ENCODE measurements at places on chromosomes 1 and 21.
A peak's percentile ranks its signal among the peaks of the same experiment; 100 is the strongest.

GRCh38 chr1:119186471-119186870 is 46.0 kb upstream of the WARS2 start:
- no peak for DNase-seq

- no peak for DNase-seq
Measured at GRCh38 chr1:33572387-33572786, 99.9 kb downstream of the ZSCAN20 start.

GRCh38 chr1:38360807-38361206 is 314.2 kb upstream of the POU3F1 start:
- DNase-seq, result no peak

GRCh38 chr21:14864211-14865021 is 200.4 kb downstream of the NRIP1 start:
- no peak for DNase-seq

DNA sequence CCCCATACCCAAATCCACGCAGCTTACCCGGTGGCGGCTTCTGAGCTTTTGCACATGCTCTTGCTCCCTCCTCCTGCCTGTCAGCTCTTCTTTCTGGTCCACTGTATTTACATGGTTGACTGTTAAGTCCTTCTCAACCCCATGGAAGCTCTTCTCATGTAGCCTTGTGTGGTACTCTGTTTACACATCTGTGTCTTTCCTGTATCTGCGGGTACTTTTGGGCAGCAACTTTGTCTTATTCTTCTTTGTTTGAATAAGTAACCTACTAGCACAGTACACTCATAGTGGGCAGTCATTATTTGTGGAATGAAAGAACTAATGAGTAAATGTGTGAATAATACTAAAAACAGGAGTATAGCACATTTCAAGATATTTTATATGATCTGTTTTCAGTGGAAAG is 88.5 kb upstream of the GPR88 start:
- DNase-seq, result no peak

GRCh38 chr1:224852901-224853568 is 76.4 kb upstream of the DNAH14 start:
- DNase-seq, result peak; percentile 35

DNA sequence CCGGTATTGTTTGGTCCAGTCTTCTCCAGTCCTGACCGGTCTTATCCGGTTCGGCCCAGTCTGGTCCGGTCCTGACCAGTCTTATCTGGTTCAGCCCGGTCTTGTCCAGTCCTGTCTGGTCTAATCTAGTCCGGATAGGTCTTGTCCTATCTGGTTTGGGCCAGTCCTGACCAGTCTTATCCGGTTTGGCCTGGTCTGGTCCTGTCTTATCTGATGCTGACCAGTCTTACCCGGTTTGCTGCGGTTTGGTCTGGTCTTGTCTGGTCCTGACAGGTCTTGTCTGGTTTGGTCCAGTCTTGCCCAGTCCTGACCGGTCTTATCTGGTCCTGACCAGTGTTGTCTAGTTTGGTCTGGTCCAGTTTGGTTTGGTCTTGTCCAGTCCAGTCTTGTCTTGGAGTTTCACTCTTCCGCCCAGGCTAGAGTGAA is 30.1 kb downstream of the DHX9 start:
- no peak for DNase-seq

GRCh38 chr1:23799570-23800399 is 769 bp downstream of the GALE start:
- peak; percentile 43 for DNase-seq

GRCh38 chr1:208892147-208892546 is 648.0 kb upstream of the PLXNA2 start:
- DNase-seq, result no peak

DNA sequence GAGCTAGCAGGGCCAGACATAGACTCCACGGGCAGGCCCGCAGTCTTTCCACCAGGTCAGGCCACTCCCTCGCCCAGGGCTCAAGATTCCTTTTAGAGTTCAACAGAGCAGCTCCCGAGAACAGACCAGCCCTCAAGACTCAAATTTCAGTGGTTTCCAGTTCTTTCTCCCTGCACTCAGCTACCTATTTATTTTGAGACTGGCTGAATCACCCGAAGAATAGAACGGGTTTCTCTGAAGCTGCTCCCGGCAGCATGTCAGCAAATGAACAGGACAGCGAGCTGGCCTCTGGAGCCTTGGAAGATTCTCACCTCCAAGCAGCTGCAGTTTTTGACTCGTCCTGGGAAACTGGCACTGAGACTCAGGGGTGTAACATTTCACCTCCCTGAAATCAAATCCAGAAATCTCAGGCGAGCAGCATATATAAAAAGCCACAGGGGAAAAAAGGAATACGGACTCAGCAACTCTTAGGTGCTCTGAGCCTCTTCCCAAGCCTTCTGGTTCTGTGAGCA is 177.9 kb downstream of the CLIC6 start:
- DNase-seq, result no peak

- DNase-seq, result peak; percentile 83
Measured at GRCh38 chr1:218585511-218586184, 240.5 kb downstream of the TGFB2 start.

DNA sequence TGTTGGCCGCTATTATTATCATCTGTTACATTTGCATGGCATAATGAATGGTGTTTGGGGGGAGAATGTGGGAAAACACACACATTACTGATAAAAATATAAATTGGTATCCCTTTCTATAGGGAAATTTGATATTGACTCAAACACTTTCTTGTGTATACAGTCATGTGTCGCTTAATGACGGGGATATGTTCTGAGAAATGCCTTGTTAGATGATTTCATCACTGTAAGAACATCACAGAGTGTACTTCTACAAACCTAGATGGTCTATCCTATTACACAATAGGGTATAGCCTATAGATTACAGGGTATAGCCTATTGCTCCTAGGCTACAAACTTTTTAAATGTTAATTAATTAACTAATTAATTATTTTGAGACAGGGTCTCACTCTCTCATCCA is 67.2 kb upstream of the B3GALNT2 start:
- no peak for DNase-seq

GRCh38 chr1:177925006-177925405 is 44.9 kb downstream of the SEC16B start:
- no peak for DNase-seq

DNA sequence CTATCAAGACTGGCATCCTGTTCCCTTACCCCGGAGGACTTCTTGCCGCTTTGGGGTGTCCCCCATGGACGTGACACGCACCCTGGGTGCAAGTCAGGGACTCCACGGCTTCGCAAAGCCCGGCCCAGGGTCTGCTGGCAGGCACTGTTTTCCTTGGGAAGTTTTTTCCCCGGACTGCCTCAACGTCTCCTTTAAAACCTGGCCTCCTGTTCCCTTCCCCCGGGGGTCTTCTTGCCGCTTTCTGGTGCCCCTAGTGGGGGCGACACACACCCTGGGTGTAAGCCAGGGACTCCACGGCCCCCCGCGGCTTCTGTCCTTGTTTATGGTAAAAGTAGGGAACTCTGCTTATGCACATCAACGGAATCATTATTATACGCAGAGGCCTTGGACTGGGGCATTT is 136.6 kb downstream of the LIPI start:
- DNase-seq, result no peak

DNA sequence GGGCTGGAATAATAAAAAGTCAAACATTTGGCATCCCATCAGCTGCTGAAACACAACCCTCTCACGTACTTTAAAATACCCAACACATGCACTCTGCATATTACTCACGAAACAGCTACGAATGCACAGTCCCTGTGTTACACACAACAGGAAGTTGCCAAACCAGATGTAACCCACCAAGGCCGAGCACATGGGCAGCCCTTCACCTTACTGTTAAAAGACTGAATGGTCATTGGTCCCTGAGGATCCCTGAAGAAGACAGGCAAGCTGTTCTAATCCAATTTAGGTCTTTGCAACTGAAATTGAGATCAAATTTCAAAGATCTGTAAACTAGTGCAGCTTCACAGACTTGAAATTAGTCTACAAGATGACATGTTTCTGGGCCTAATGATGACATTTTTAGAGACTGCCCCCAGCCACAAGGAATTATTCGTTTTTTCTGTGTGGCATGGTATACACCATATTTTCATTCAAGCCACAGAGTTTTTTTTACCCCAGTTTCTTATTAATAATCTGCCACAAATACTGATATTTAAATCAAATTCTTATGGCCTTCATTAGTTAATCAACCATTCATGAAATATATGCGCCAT is 25.6 kb upstream of the IER5 start:
- no peak for DNase-seq

DNA sequence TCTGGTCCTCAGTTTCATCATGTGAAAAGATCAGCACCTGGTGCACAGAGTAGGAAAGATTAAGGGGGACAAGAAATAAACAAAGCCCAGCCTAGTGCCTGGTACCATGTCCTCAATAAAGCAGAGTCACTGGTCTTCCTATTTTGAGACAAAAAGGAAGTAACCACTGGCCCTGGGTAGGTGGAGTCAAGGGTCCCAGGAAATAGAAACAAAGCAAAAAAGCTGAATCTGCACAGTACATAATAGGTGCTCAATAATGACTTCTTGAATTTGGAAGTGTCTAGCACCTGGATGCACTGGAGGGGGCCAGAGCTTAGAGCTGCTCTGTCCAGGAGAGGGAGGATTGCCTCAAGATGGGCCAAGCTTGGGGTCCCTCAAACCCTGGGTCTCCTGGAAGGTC is 1.9 kb upstream of the EPHB2 start:
- DNase-seq, result no peak

GRCh38 chr1:109466452-109467300 is at the start of gene SYPL2:
SYPL2 (plus strand) TSS chr1:109466546; CDS start chr1:109466844, 298 bp downstream.
- no peak for DNase-seq

DNA sequence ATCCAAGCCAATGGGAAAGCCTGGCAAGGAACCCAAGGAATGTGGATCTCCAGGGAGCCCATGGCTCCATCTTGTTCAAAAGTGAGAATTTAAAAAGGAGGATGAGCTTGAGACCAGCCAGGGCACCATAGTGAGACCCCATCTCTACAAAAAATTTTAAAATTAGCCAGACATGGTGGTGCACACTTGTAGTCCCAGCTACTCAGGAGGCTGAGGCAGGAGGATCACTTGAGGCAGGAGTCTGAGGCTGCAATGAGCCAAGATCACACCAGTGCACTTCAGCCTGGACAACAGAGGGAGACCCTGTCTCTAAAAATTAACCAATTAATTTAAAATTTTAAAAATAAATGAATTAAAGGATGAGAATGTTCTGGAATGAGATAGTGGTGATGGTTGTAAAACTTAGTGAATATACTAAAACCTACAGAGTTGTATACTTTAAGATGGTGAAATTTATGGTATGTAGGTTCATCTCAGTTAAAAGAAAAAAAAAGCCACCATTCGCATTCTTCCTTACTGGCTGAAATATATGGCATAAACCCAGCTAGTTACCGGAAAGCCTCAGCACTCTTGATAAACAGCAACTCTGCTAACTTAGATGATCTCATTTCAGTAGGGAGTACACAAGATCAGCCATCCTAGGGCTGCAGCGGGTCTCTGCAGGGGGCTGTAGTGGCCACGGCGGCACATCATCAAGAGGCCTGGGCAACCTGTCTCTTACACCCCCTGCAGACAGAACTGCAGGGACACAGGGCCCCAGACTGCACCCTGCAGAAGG is 48.3 kb upstream of the H6PD start:
- no peak for DNase-seq

GRCh38 chr1:225961659-225962439 is 20.8 kb upstream of the LEFTY2 start:
- no peak for DNase-seq

GRCh38 chr21:25858325-25858724 is 123.6 kb downstream of the GABPA start:
- DNase-seq, result no peak

GRCh38 chr1:162541619-162542141 is 19.8 kb upstream of the UAP1 start:
- peak; percentile 97 for DNase-seq

- DNase-seq, result no peak
Measured at GRCh38 chr1:224533517-224533916, 82.6 kb upstream of the CNIH3 start.

GRCh38 chr1:234600418-234601281 is 9.3 kb downstream of the IRF2BP2 start:
- no peak for DNase-seq

- no peak for DNase-seq
Measured at GRCh38 chr21:44778094-44778493, 23.5 kb downstream of the UBE2G2 start.

- peak; percentile 62 for DNase-seq
Measured at GRCh38 chr1:171741872-171742576, at the start of gene VAMP4. VAMP4 (minus strand) TSS chr1:171742065; CDS start chr1:171738414, 3,651 bp downstream.

GRCh38 chr21:38223893-38224540 is 32.8 kb upstream of the KCNJ15 start:
- DNase-seq, result no peak

DNA sequence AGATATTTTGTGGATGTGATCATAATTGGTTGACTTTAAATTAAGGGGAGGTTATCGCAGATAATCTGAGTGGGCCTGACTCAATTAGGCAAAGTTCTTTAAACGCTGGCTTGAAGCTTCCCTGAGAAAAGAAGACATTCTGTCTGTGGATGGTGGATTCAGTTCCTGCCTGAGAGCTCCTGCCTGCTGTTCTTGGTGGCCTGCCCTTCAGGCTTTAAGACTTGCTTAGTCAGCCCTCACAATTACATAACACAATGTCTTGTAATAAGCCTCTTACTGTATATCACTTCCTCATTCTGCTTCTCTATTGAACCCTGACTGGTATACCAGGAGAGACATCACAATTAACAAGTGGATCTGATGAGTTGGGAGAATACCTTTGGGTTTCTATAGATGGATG is 50.2 kb downstream of the KCNJ6 start:
- DNase-seq, result no peak

- no peak for DNase-seq
Measured at GRCh38 chr1:2784854-2785630, 16.5 kb downstream of the TTC34 start.

DNA sequence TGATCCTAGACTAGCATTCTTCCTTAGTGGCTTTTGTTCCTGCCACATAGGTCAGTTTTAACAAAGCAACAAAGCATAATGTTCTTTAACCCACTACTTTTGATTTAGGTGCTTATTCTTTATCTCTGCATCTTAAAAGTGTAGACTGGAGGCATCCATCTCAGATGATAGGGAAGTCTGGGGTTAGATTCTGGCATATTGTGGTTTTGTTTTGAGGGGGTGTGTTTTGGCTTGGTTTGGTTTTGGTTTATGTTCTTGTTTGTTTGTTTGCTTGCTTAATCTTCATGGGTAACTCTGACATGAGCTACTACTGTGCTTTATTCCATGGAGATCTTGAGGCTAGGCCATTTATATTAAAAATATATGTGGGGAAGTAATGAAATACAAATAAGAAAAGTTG is 40.3 kb upstream of the MYOCOS start:
- no peak for DNase-seq

- DNase-seq, result no peak
Measured at GRCh38 chr1:202160377-202160940, at the start of gene PTPN7. PTPN7 (minus strand) TSS chr1:202160602; CDS start chr1:202159402, 1,200 bp downstream.

DNA sequence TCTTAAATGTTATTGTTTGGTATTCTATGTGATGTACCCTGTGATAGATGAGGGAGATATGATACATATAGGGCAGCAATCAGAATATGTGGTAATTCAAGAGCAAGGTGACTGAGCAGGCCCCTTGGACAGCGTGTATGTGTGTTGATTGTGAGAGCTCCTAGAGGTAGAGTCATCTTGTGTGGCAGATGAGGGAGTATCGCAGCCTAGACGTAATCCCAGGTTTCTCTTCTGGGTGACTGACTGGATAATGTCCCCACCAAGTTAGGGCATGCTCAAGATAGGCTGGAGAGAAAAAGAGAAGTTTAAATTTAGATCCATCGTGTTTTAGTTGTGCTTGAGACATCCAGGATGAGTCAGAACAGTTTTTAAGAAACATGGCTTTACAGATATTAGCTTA is 185.3 kb downstream of the ZP4 start:
- DNase-seq, result no peak

GRCh38 chr1:4710592-4711415 is 56.4 kb downstream of the AJAP1 start:
- DNase-seq, result no peak

- DNase-seq, result no peak
Measured at GRCh38 chr1:205224736-205225135, 3.0 kb upstream of the TMCC2 start.

Measured in HS-5 (cell line).